Stimulated activated CD4-positive, alpha-beta T cell treated with anti-CD3 and anti-CD28 coated beads, Interleukin-15, amount 100 ng/mL, for 1 hour (primary cell): ENCODE measurements at places on chromosomes 5 and 9.

- no peak for DNase-seq
These were observed 114.3 kb downstream of the MVB12B start for GRCh38 chr9:126440940-126441339.

DNA sequence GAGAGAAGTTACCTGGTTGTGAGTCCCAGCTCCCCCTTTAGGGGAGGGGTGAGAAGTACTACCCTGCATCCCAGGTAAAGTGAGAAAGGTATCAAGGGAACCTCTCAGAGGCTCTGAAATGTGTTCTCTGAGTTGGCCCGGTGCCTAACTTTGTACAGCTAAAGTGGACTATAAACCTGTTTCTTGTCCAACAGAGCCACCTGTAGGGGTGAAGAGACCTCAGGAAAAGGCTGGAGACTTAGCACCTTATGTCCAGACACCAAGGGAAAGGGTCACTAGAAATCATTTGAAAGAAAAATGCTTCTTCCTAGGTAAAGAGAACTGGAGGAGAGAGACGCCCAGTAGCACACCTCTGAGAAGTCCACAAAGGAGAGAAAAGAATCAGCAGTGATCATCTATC lies 108.3 kb upstream of the KIF2A start:
- DNase-seq, result no peak

DNA sequence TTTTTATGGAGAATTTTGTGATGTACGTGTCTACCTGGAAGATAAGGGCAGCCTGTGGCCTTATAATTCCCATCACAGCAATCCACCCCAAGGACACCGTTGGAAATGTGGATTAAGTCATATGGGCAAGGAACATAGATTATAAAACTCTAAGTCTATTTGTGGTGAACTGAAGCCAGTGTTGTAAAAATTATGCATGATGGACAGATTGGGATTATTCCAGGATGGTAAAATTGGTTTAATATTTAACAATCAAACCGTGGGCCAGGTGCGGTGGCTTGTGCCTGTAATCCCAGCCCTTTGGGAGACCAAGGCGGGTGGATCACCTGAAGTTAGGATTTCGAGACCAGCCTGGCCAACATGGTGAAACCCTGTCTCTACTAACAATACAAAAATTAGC lies 12.9 kb upstream of the SLC6A19 start:
- no peak for DNase-seq

DNA sequence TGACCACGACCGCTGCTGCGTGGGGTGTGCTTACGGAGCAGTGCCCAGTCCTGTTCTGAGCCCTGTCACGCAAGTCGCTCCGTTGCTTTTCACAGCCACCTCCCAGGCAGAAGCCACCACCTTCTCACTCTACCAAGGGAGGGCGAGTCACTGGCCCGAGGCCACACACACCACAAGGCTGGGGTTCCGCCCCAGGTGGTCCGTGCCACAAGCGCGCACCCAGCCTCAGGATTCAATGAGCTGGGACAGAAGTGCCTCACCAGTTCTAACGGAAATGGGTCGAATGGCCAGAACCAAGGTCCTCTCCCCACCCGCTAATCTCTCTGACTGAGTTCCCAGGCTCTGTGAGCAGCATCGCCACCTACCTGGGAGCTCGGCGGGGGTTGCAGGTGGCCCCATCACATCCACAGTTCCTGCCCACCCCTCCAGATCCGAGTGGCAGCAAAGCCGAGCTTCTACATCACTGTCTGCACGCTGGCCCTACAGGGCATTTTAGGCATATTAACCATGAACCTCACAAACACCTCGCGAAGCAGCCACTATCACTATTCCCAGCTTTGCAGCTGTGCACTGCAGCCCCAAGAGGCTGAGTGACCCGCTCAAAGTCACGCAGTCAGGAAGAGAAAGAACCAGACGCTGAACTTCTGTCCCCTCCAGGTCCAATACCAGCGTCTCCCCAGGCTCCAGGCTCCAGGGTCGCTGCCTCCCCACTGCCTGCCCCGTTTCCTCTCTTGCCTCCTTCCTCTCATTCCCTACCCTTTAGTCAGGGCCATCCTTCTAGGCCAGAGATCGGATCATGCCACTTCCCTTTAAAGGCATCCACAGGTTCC lies 92.1 kb upstream of the PHYKPL start:
- no peak for DNase-seq

- DNase-seq, result no peak
These were observed 158.4 kb upstream of the MPDZ start for GRCh38 chr9:13437866-13438265.

DNA sequence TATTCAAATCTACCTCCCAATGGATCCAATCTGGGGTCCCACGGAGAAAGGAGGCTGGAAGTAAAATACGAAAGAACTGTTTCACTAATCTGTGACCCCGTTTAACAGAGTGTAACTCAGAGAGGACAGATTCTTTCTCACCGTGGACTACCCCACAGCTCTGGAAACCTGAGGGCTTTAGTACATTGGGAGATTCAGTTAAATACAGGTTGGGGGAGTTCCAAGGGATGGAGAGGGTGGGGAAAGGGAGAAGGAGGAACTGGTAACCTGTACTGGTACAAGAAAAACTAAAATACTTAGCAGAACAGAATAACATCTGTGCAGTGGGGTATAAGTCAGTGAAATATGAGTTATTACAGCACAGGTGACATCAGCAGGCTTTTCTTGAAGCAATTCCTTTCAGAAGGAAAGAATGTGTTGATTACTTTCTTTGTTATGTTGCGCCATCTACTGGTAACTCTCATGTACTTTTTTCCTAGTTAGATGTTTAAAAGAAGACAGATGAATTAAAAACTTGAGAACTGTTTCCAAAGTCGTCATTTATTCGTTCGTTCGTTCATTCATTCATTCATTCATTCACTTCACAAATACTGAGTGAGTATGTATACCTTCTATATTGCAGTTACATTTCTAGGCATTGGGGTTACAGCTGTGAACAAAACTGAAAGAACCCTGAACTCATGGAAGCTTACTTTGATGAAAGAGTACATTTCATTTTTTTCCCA lies 30.0 kb upstream of the STOM start:
- no peak for DNase-seq

- DNase-seq, result no peak
These were observed 32.1 kb upstream of the GLRA1 start for GRCh38 chr5:151956725-151957124.

GRCh38 chr5:78500028-78500427 lies 139.6 kb downstream of the SCAMP1 start:
- DNase-seq, result no peak

GRCh38 chr5:171571663-171572062 lies 152.2 kb downstream of the FGF18 start:
- no peak for DNase-seq

DNA sequence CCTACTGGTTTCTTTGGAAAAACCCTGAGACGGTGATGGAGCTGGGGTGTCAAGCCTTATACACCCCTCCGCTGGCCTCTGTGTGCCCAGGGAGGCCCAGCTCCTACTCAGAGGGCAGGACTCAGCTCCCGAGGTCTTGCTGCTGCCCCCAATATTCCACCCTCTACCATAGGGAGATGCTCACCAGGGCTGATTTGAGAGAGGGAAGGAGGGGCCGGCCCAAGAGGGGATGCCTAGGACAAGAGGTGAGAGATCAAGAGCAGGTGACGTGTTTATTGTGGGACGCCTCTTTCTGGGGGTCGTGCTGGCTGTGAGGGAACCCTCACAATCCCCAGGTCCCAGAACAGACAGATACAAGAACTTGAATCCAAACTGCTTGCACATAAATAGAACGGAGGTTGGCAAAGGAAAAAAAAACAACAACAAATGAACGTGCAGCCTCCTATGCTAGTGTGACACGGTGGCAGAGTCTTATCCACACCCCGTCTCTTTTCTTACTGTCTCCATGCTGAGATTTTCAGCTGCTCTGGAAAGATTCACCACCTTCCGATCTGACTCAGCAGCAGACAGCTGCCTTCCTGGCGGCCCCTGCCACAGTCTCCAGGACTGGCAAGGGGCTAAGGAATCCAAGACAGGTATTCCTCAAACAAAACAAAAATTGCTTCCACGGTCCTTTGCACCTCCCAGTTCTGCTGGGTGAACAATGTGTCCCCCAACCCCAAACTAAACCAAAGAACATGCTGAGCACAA lies 22.3 kb downstream of the FABP6 start:
- no peak for DNase-seq

- DNase-seq, result no peak
These were observed 67.1 kb upstream of the UNC5A start for GRCh38 chr5:176743136-176743861.

DNA sequence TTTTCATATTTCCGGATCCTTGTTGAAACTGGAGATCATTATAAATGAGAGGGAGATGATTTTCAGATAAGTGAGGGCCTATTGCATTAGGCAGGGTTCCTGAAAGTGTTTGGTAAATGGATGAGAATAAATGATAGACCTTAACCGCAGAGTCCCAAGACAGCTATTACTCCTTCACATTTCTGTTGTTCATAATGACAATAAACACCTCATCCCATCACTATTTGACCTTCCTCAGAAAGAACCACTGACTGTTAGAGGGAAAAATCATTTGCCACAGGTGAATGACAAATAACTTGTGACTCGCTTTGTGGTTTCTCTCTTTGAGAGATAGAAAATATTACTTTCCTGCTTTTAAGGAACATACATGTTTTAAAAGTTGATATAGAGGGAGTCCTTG lies 47.3 kb upstream of the TRMT10B start:
- no peak for DNase-seq

DNA sequence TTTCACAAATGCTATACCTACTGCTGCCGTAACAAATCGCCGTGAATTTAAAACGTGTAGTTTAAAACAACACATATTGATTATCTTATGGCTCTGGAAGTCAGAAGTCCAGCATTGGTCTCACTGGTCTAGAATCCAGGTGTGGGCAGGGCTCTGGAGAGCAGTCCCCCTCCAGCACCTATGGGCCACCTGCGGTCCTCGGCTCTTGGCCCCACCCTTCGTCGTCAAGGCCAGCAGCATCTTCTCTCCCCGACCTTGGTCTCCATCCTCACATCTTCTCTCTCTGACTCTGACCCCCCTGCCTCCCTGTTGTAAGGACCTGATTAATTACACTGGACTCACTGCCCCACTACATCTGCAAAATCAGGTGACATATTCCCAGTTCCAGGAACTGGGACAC lies 106.4 kb upstream of the COL5A1 start:
- DNase-seq, result no peak

DNA sequence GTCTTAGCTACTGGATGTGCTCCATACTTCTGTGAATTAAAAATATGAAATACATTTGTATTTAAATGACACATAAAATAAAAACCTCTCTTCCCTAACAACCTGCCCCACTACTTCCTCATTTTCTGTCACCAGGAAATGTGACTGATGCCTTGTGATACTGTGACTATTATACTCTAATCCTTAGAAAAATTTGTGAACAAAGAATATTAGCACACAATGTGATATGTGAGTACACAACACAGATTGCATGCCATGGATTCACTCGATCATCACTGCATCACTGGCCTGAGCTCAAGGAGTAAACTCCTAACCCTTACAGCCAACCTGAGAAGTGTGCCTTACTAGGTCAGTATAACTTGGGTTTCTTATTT lies 281.0 kb downstream of the EFNA5 start:
- DNase-seq, result no peak

DNA sequence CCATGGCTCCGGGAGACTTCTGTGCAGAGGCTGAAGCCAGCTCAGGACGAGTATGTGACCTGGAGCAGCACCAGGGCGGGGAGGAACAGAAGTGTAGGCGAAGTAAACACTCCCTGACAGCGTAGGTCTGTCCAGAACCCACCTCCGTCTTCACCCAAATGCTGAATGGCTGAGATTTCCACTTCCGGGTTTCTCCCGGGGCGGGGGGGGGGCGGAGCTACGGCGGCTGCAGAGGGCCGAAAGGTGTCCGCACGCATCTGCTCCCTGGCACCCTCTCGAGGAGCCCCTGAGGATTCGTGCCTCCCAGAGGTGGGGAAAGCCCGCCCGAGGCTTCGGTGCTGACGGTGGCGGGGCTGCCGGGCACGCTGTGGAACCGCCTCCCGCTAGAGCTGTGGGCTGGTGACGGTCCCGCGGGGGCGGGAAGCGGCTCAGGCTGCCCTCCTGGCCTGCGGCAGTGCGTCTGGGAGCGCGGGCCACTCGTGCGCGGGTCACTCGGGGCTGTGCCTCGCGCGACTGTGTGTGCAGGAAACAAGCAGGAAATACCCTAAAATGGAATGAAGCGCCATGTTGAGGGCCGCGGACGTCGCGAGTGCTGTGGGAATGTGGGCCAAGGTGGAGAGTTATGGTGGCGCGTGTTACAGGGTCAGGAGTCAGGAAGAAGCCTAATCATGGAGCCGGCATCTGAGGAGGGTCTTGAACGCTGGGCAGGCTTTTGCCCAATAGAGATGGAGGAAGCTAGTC lies 1425.4 kb downstream of the FOXD4L5 start:
- DNase-seq, result no peak

DNA sequence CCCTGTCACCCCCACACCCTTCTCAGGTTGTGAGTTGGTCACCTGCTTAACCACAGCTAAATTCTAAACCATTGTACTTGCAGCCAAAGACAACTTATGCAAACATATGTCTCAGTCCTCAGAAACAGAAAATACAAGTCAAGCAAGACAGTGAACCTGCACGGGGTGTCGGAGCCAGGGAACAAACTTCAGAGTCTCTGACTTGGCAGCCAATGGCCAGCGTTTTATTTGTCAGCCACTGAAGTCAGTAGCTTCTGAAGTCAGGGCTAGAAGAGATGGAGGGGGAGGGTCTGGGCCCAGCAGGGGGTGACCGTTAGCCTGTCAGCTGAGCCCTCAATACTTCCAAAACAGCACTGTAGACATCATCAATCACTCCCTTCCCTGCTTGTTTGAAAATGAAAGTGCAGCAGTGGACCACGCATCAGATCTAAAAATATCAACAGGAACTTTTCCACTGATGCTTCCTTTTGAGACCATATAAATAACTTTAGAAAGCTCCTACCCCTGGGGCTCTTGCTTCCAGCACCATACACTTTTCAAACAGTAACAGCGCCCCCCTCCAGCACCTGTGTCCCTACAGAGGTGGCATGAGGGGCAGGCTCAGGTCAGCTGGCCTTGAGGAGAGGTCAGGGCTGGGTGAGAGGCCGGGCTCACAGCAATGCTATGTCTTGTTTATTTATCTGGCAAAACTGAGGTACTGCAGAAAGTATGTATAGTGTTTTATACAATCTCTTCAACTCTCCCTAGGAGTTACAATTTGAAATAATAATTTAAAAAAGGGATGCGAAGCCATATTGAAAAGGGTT lies 142.5 kb downstream of the ACER2 start:
- no peak for DNase-seq

- DNase-seq, result no peak
These were observed 251.6 kb upstream of the HAPLN1 start for GRCh38 chr5:83972236-83972635.

GRCh38 chr9:124617477-124618141 lies 110.4 kb upstream of the NR5A1 start:
- DNase-seq, result peak; percentile 53

DNA sequence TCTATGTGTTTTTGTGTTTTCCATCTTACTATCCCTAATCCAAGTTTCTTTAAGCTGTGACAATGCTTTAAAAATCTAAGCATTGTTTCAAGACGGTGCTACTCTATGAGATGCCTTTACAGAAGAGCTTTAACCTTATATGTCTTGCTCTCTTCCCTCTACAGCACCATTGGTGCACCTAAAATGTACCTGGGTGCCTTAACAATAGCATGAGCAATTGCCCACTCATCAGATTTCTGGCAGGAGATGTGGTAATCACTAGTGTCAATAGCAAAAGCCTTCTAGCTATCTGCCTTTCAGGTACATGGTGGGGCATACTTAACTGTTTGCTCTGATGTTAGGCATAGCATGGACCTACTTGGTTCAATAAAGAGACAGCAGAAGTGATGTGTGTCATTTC lies 222.3 kb upstream of the KIF2A start:
- no peak for DNase-seq
